Motor neuron (in vitro differentiated cells): ENCODE measurements at places on chromosomes 7 and 10.

- ATAC-seq = no peak
These were observed at the start of gene GIMAP6 for GRCh38 chr7:150631866-150632864. GIMAP6 (minus strand) TSS chr7:150632385; CDS start chr7:150630142, 2,243 bp downstream.

DNA sequence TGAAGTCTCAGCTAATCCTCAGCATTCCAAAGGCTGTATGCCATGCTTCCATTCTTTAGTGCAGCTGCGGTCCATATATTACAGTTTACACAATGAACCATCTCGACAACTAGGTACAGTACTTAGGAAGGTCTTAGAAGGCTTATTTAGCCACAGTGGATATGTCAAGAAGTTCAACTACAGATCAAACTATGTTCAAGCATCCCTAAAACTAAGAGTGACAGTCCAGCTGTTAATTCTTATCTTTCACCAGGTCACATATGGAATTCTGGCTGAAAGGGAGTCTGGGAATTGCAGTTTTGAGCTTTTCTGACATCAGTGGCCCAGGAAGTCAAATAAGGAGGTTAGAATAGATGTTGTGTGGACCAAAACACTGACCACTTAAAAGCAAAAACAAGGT, 106.8 kb downstream of the SDHAF3 start:
- ATAC-seq = no peak

GRCh38 chr7:149239345-149240143, at the start of gene ZNF212:
ZNF212 (plus strand) TSS chr7:149239651; CDS start chr7:149239779, 128 bp downstream.
- ATAC-seq = peak; percentile 100

DNA sequence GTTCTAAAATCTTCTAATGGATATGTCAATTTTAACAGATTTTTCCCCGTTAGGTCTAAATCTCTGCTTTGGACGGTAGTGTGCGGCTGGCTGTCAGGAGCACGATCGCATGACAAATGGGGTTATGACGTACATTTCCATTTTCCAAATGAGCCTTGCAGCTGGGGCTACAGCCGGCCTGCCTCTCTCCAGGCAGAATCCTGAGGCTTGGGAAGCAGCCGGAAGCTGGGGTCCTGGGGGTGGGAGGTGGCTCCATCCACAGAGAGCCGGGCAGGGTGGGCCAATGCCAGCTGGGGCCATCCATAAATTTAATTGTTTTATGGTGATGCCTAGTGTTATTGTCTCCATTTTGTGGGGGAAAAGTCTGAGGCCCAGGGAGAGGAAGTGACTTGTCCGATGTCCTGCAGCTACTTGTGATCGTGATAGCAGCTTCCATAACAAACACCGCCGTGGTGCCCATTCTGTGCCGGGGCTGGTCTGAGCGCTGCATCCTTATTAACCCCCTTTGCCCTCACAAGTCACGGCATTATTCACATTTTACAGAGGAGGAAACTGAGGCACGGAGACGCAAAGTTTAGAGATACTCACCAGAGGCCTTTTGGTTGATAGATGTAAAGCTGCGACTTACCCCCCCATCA, 53.0 kb upstream of the EBF3 start:
- ATAC-seq = peak; percentile 54

GRCh38 chr10:76915316-76915715, 722.3 kb downstream of the KCNMA1 start:
- ATAC-seq = peak; percentile 53

DNA sequence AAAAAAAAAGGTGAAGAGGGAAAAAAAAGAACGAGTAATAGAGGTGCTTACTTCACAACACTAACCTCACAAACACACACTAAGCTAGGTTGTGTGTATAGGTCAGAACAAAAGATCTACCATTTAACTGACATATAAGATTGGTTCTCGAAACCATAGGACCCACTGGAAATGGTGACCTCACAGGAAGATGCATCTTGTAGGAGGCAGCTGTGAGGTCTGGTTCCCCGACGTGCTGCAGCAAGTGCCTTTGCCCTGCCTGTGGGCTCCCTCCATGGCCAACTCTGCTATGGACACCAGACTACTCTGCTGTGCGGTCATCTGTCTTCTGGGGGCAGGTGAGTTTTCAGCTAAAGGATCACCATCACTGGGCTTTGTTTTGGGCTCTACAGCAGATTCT, 133.8 kb upstream of the PRSS1 start:
- ATAC-seq = no peak

DNA sequence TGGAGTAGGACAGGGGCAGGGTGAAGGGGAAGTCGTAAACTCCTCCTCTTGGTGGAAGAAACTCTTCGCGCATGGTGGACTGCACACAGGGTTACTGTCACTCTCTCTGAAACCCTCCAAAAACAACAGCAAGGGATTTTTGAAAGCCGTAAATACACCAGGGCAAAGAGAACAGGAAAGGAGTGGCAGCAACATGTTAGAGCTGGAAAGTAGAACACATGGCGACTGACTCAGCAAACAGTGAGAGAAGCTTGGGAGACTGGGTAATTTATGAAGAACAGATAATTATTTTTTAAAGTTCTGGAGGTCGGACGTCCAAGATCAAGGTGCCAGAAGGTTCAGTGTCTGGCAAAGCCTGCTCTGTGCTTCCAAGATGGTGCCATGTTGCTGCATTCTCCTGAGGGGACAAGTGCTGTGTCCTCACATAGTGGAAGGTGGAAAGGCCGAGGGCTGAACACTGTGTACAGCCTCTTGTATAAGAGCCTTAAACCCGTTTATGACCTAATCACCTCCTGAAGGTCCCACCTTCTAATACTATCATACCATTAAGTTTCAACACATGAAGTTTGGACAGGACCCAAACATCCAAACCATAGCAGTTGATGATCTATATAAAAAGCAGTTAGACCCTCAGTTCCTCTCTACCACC, 22.5 kb upstream of the C10orf53 start:
- ATAC-seq = no peak

DNA sequence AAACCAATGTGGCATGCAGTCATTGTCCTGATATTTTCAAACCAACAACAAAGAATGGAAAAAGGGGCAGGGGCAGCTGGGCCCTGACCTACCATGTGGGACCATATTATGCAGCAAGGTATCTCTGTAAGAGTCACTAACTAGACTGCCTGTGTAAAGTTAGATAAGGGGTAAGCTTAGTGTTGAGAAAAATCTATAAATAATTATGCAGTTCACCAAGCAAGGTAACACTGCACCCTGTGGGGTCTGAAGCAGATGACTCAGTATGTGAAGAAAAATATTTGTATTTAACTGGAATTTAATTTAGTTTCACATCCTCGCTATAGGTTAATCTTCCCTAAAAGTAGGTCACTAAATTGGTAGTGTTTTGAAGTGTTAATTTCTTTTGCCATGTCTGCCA, 99.3 kb downstream of the PPP1R3A start:
- no peak for ATAC-seq

DNA sequence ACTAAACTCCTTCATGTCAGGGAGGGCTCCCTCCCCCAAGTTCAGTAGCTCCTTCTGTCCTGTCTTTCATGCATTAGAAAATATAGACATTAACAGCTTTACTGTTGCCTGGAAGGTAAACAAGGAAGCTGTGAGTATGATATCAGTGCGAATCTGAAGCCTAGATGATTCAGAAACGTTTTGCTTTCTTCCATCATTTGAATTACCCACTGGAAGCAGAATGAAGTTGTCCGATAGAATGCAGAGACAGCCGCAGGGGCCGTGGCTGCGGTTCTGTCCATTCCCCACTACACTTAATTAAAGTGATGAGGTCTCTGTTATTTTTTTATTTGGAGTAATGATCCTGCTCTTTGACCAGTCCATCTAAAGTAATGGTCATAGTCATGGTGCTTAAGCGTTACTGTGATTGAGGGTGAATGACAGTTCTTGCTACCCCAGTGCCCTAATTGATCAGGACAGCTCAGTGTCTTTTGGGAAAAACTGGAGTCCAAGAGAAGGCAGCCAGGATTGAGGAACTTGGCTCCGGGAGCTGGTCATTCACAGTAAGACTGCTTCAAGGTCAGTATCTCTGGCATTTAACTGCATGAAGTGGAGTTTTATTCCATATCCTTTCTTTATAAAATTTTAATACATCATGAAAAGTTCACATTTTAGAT, 69.9 kb downstream of the PTPRE start:
- ATAC-seq = no peak

DNA sequence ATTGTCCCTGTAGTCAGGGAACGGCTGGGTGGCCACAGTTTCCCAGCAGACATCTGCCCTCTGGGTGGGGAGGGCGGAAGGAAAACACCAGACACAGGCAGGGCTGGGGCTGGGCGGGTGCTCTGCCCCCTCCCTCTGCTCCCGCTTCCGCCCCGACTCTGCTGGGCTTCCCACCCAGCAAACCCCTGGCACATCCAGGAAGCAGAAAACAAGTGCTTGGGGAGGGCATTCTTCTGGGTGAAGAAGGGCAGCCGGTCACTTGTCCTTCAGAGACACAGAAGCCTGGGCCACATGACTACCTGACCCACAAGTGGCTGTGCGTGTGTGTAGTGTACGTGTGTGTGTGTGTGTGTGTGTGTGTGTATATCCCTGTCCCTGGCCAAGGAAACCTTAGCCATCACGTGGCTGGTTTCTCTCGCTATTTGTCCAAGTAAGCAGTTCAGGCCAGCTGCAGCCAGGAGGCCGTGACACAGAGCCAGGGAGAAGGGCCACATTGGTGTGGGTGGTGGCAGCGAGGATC, 77.9 kb downstream of the ZMIZ1 start:
- ATAC-seq = peak; percentile 17

GRCh38 chr7:119708891-119709290, 564.1 kb upstream of the KCND2 start:
- ATAC-seq = no peak

GRCh38 chr7:129832282-129832681, 120.5 kb downstream of the UBE2H start:
- ATAC-seq = no peak

GRCh38 chr7:93747019-93747418, 143.5 kb downstream of the TFPI2 start:
- ATAC-seq = no peak
